ENCODE measurements at places on chromosomes 7 and 10.

GRCh38 chr7:24229481-24230226 is 54.3 kb upstream of the NPY start:
- no peak for DNase-seq

DNA sequence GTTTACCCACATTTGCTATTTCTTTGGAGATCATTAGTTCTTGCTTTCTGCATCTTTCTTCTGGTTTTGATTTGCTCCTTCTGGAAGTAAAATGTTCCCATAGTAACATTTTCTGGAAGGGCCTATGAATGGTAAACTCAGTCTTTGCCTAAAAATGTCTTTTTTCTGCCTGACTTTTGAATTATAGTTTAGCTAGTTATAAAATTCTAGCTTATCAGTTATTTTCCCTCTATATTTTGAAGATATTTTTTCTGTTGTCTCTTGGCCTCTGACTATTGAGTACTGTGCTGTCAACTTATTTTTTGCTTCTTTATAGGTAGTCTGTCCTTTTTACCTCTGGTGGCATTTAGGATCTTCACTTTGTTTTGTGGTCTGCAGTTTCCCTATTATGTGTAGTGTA is 21.6 kb upstream of the MTURN start:
- DNase-seq: no peak

DNA sequence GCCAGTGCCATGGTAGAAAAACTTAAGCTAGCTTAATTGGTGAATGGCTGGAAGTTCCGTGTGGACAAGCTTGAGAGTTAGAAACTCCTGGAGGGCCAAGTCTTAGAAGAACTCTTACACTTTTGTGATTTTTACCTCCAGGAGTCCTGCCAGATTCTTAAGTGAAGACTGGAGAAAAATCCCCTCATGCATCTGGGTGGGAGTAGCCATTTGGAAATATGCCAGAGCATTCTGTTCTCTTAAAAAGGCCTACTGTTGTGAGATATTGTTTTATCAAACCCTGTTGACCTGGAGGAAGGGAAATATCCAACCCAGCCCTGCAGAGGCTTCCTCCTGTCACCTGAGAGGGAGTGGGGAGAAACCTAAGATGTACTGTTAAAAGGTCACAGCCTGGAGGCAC is 17.6 kb upstream of the MCM10 start:
- DNase-seq: no peak

DNA sequence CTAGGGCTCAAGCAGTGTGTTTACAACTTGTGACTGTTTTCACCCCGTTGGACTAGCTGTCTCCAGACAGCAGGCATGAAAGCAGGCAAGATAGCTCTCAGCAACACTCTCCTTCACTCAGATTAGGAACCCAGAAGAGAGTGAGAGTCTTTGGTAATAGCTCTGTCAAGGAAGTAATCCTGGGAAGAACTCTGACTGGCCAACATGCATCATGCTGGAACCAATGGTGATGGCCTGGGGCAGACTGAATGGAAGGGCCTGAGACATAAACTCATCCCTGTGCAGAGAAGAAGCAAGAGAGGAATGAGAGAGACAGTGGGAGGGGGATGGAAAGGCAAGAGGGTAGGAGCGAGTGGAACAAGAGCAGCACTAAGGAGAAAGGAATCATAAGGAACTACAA is 48.9 kb downstream of the AKR1D1 start:
- DNase-seq: no peak

GRCh38 chr10:70791386-70792039 is 6.3 kb upstream of the TBATA start:
- no peak for DNase-seq

DNA sequence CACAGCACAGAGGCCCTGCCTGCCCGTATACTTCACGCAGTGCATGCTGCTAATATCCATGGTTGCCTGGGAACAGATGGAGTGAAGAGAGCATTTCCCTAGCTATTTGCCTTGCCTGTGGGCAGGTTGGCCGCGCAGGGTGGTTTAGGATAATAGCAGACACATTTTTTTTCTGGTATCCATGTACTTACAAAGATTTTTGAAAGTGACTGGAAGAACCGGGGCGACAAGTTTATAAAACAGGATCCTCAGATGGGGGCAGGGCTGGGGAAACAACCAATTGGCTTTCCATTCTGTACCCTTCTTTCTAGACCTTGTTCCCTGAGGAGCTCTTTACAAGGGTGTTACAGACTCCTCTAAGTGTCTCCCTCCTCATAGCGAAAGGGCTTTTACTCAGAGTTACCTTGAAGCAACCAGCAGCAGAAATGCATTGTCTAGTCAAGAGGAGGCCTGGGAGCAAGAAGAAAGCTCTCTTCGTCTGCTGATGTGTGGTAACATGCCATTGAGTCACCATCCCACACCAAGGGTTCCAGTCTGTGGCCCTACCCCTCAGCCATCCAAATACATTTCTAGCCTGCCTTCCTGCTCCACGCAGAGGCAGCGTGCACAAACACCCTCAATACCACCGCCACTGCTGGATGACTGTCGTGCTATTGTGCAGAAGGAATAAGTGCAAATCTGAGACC is 31.5 kb downstream of the MTURN start:
- no peak for DNase-seq

- DNase-seq: no peak
These were observed 43.2 kb downstream of the CCNY start for GRCh38 chr10:35379226-35380137.

DNA sequence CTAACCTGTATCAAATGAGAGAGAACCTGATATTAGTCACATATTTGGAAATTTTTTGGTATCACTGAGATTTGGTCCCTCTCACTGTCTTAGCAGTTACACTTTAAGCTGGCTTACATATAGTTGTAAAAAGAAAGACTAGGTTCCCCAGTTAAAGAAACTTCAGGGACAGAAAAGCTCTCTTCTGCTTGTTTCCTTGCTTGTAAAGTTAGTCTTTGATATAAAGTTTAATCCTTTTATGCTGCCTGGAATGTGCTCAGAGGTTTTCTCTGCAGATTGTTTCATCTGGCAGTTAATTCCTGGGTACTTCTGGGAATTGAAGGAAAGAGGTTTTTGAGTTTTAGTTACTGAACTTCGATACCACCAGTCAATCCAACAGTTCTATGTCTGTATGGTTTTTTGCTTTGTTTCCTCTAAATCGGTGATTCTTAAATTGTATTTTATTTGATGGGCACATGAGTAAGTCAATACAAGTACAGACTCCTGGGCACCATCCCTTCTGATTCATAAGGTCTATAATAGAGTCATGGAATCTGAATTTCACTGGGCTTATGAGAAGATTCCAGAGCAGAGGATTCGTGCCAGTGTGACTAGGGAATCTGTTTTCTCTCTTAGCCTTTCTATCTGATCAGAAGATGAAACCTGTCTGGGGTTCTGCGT is 1080.9 kb upstream of the C7orf33 start:
- no peak for DNase-seq

GRCh38 chr10:63528084-63528744 is 7.0 kb downstream of the REEP3 start:
- no peak for DNase-seq

GRCh38 chr7:50400114-50400513 is 50.0 kb downstream of the FIGNL1 start:
- DNase-seq: no peak

GRCh38 chr7:129557686-129558481 is 53.6 kb upstream of the NRF1 start:
- DNase-seq: no peak

GRCh38 chr10:117442521-117442920 is 67.3 kb upstream of the PDZD8 start:
- DNase-seq: no peak

GRCh38 chr7:151697942-151698341 is 178.2 kb upstream of the RHEB start:
- no peak for DNase-seq

- DNase-seq: no peak
These were observed 371.4 kb downstream of the SUGCT start for GRCh38 chr7:40506158-40506557.

GRCh38 chr7:150830937-150831336 is 21.4 kb upstream of the AOC1 start:
- no peak for DNase-seq

- DNase-seq: no peak
These were observed 105.1 kb downstream of the NRP1 start for GRCh38 chr10:33229252-33229948.

GRCh38 chr10:125199270-125199669 is 38.9 kb upstream of the CTBP2 start:
- DNase-seq: no peak

Measured in activated gamma-delta T cell treated with Interleukin-2 at 50 U/mL for 16 hours (primary cell).